ENCODE measurements at places on chromosomes 12 and 14. TPM values are rescaled to one million over a fixed set of nuclear protein-coding genes. Genes with fewer than 3 reads are reported as not detected.

The WIF1 gene
- not detected for total RNA-seq

The PMEL gene
- 2.6 TPM for total RNA-seq

The ISCA2 gene
- total RNA-seq: 17.4 TPM

The ADGRD1 gene
- not detected for total RNA-seq

The TEX22 gene
- total RNA-seq: 0.21 TPM

The WNT1 gene
- total RNA-seq: not detected

The ADAM20 gene
- total RNA-seq: 0.43 TPM

The GPD1 gene
- not detected for total RNA-seq
